Anterior cingulate cortex (tissue), 58 donors: ENCODE measurements at places on chromosomes 11 and 22.

GRCh38 chr11:3197878-3198528 lies 20.6 kb downstream of the MRGPRG start:
- no peak for DNase-seq

GRCh38 chr22:38490915-38491314 lies 15.2 kb downstream of the DDX17 start:
- no peak for DNase-seq

DNA sequence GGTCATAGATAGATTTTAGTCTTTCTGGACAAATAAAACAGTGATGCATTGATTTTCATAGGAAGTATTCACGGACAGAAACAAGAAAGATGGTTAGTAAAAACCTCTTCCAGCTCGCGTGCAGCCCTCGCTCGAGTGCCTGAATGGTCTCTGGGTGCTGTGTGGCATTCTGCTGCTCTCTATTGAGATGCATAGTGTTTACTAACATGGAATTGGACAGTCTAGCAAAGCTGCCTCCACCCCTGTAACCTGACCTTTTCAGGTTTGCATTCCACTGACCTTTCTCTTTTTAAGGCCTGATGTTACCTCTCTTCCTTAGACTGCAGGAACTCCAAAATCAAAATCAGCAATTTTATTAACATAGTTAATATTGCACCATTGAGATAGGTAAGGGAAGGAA lies 643.4 kb downstream of the JRKL start:
- no peak for DNase-seq

DNA sequence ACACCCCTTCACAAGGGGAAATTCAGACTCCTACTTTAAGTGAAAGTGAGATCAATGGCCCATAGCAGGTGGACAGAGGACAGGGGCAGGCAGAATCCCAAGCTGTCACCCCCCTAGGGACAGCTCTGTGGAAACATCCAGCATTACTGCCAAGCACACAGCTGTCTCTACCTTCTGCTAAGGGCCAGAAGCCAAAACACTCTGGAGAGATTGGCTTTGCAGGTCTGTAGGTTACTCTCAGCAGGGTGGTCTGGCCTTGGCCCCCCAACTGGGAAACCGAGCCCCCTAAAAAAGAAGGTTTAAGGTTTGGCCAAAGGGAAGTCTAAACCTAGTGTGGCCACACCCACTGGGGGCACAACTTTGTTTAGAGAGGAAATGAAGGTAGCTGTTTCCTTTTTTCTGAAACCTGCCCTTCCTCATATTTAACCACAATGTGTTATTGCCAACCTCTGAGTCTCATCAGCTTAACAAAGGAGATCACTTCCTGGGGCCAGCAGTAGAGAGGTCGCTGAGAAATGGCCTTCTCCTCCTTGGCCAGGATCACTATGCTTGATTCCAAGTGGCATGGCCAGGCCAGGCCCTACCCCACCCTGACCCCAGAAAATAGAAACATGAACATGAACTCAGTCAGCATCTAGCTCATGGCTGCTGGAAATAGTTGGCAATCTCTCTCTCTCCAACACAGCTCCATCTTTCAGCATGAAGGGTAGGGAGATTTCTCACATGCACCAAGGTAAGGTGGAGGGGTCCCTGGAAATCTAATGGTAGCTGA lies 25.9 kb upstream of the SCARF2 start:
- no peak for DNase-seq

DNA sequence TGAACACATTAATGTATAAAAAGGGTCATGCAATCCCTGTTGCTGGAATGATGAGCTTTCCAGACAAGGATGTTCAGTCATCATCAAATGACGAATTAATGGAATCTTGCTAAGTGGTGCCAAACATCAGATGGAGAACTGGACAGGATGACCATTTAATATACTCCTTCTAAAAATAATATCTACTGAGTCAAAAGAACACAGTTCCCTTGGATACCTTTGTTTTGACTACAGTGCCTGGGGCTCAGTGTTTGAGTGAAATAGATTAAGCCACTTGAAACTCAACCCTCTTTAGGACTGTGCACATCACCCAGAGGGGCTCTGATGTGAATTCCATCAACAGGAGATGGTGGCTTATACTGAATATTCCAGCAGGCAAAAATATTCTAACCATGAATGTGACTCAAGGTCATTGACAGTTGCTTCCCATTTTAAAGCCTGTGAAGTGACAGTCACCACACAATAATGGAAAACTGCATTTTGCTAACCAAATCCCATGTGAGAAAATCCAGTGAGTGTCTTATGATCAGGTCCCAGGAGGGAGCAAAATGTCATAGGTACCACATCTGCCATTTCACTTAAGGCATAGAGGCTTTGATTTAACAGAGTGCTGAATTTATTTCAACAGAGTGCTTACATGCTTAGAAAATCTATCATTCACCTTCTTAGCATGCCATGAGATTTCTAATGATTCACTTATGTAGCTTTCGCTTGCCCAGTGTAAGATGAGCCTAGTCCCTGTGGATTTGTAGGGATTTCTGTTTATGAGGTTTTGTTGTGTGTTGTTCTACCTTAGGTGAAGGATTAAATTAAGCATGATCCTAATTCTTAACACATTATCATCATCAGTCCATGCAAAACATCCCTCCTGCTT lies 41.3 kb upstream of the SLN start:
- no peak for DNase-seq
